ENCODE measurements at places on chromosomes 5 and 9. TPM values are rescaled to one million over a fixed set of nuclear protein-coding genes. Genes with fewer than 3 reads are reported as not detected.

- no peak for DNase-seq
- peaks cover 29% of the 10 kb centered on the region for H3K4me1 ChIP-seq
- H3K36me3 ChIP-seq = no peaks in the 10 kb centered on the region
- H3K4me3 ChIP-seq = no peak overlapping the region
These were observed 94.9 kb downstream of the BASP1 start for GRCh38 chr5:17312358-17312757.

DNA sequence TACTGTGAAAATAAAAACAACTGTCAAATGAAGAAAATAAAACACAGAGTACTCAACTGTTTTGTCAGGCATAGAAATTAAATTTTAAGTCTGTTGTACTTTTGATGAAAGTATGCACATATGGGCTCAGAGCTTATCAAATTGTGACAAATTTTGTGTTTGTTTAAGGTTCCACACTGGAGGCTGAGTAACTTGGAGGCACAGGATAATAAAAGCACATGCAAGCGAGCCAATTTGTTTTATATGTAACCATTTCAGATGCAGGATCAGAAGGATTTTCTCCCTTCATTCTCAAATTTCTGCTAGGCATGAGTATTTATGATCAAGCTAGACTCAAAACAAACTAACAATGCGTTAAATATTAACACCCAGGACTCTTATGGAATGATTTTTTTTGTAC is 87.8 kb downstream of the JAKMIP2 start:
- H3K36me3 ChIP-seq = no peaks in the 10 kb centered on the region
- no peaks in the 10 kb centered on the region for H3K27me3 ChIP-seq
- no peak for DNase-seq
- no peak overlapping the region for H3K27ac ChIP-seq

DNA sequence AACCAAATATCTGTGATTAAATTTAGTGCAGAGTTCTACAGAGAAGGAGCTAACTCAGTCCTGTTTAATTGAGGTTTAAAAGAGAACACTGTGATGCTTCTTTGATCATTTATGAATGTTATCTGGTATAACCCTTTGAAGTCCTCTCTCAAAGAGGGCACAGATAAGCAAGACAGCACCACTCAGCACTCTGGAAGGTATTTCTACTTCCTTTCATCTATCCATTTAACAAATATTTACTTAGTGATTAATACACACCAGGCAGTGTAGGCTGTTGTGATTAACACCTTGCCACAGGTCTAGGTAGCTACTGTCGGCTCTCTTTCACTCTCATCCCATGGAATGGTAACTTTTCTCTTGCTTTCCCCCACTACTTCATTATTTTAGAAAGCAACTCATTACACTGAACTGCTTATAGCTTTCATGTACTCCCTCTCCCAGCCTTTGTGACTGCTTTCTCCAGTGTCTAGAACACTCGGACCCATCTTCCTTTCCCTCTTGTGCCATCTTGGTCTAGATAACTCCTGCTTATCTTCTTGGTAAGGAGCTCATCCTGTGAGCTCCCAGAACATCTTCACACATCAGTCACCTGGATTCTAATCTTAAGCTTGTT is 54.7 kb downstream of the GLDC start:
- H3K36me3 ChIP-seq = no peaks in the 10 kb centered on the region
- no peak for DNase-seq
- H3K4me3 ChIP-seq = no peak overlapping the region
- peaks cover 12% of the 10 kb centered on the region for H3K4me1 ChIP-seq
- H3K27me3 ChIP-seq = no peaks in the 10 kb centered on the region

The PNPLA7 gene
- total RNA-seq = 6.1 TPM

The SPATA6L gene
- not detected for total RNA-seq

The ARHGEF37 gene
- 0.88 TPM for total RNA-seq

All from activated B cell treated with CpG ODN at 0.5 μM for 24 hours (primary cell).